ENCODE measurements at places on chromosomes 7 and 10.

DNA sequence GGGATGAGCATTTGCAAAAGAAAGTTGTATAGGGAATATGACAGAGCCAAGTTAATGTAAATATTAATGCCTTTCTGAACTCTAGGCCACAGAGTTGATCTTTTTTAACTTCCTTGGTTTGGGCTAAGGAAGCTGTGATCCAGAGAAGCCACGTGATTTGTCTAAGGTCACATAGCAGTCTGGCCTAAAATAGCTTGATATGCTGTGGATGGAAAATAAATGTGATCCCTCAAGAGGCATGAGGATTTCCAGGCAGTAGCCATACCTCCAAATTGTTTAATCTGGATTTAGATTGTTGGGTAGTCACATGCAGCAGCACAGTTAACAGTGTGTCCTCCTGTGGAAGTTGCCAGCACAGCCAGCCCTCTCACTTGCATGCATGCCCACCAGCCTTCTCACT is 165.7 kb upstream of the LANCL2 start:
- DNase-seq = no peak

GRCh38 chr10:80530251-80530650 is 7.5 kb upstream of the SH2D4B start:
- DNase-seq = no peak

DNA sequence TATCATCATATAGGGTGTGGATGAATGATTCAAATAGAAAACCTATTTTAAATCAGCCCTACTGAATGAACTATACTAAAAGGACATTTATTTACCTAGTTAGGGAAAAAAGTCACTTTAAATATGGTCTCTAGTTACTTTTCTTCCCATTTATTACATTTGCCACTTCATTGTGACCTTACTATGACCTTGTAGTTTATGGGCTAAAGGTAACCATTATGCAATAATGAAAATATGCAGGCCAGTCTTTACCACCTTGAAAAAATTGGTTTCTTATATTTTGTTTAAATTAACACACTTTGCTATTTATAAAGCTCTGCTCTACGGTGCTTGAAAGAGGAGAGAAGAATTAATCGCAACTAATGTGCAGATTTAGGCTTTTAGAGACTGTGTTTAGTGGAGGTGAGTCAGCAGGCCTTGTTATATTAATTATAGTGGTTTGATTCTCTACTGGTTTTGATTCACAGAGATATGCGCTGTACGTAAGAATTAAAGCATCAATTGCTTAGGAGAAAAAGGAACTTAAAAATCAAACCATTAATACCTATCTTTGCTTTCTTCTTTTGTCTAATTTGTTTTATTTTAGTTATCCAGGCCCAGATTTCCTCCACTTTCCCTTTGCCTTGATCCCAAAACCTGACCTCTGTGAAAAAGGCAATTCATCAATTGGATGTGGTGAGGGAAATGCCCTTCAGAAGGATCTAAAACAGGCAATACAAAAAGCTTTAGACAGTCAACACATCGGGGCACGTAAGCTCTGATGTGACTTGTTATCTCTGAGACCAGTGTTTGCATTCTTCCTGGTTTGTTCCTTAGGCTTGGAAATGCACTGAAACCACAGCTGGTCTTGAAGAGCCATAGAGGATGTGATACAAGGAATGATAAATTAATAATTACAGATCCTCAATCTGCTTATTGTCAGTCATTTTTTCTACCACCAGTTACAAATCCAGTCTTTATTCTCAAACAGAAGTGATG is 141.2 kb upstream of the HDAC9 start:
- DNase-seq = no peak

DNA sequence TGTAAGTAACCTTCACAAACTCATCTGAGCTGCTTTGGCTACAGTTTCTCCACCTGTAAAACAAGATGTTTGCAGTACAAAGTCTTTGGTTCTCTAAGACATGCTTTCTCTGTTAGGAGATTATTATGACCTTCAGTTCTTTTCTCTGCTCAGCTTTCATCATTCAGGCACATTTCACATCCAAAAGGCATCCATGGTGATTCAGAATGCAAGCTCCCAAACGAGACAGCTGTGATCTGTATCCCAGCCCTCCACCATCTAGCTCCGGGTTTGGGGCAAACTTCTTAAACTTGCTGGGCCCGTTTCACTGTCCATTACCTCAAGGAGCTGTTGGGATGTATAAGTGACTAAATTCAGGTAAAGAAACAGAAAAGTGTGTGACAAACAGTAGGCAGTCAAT is 95.8 kb upstream of the COL1A2 start:
- DNase-seq = no peak

DNA sequence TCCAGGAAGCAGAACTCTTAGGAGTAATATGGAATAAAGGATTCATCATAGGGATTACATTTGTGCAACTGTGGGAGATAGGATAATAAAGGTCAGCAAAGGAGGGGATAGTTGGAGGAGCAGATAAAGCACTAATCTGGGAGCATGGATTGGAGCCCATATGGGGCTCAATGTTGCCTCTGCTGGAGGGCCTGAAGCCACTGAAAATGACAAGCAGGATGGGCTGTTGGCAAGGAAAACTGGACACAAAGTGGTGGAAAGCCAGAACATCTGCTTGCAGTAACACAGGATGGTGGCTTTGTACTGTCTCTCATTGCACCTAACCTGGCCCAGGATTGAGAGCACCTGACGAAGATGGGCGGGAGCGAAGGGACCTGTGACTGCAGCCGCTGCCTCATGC is 15.0 kb upstream of the COMMD3 start:
- DNase-seq = no peak

GRCh38 chr10:31642281-31642680 is 286.4 kb downstream of the ARHGAP12 start:
- no peak for DNase-seq

DNA sequence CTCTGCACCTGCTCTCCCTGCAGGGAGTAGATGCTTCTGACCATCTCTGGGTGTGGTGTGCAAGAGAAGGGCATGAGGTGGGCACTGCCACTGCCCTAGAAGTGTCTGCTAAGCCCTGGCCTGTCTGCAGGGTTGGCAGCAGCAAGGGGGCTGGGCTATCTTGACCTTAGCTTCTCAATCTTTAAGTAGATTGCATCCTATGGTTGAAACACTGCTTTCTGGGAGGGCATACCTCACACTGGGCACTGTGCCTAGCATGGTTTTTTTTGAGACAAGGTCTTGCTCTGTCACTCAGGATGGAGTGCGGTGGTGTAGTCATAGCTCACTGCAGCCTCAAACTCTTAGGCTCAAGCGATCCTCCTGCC is 54.9 kb downstream of the CLIP2 start:
- DNase-seq = no peak

DNA sequence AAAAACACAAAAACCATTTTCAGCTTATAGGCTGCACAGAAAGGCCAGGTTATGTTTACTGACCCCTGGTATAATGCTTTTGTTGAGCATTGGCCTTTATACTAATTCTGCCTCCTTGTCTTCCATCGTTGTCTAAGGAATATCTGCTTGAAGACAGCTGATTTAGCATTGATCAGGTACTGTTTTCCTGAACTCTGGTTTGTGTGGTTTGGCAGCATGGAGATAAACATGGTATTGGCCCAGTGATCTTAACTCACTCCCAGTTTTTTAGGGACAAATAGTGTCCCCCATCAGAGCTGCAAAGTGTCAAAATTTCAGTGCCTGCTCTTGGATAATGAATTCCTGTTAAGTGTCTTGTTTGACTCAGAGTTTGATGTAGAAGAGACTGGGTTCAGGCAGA is 100.8 kb downstream of the SND1 start:
- no peak for DNase-seq

DNA sequence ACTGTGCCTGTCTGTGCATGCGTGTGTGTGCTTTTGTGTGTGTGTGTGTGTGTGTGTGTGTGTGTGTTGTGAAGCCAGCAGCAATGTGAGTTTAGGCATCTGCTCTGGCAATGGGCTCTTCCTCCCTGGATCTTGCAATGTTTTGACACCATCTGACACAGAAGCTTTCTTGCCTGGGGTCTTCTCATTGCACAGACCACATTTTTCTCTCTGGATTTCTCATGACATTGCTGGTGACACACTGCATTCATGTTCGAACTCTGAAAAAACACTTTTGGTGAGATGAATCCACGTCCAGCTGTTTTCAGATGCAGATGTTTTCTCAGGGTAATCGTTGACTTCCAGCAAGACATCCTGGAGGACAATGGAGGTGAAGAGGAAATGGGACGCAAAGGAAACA is 63.0 kb upstream of the FZD8 start:
- DNase-seq = no peak

GRCh38 chr10:71831646-71832552 is 19.2 kb downstream of the PSAP start:
- DNase-seq = no peak

- DNase-seq = no peak
Observed at GRCh38 chr7:50296799-50297198, 7.7 kb upstream of the IKZF1 start.

GRCh38 chr7:152910545-152911225 is 151.1 kb downstream of the ACTR3B start:
- no peak for DNase-seq

DNA sequence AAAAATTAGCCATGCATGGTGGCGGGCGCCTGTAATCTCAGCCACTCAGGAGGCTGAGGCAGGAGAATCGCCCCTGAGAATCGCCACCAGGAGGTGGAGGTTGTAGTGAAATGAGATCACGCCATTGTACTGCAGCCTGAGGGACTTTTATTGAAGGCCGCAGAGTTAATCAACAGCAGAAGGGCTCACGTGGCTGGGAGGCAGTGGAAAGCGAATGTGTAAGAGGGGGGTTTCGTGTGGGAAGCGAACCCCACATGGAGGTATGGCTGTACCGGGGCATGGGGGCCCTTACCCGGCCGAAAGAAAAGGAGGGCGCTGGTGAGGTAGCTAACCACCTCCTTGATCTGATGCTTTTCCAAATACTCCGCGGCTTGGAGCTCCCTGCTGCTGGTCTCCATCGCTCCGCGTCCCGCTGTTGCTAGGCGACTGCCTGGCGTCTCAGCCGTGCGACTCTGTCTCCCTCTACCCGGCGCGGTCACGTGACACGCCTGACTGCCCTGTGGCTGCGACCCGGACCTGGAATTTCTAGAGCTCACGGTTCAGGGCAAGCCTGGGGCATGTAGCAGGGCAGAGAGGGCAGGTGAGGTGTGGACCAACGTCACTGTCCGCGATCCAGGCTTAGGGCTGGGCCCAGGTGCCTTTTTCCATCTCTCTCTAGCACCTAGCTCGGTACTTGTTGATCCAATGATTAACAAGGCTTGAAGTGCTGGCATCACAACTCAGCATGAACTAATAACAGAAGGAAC is at the start of gene EFCAB10:
EFCAB10 (minus strand) TSS at position 428 of the 746 bp plus-strand sequence; CDS start at position 398, 30 bp downstream.
- DNase-seq = no peak

GRCh38 chr7:139830782-139831501 is 1.9 kb downstream of the TBXAS1 start:
- no peak for DNase-seq

- DNase-seq = no peak
Observed at GRCh38 chr7:69966766-69967591, 368.7 kb downstream of the AUTS2 start.

- no peak for DNase-seq
Observed at GRCh38 chr10:4059471-4060138, 274.6 kb upstream of the KLF6 start.

- no peak for DNase-seq
Observed at GRCh38 chr10:35200487-35200886, 73.8 kb downstream of the CREM start.

GRCh38 chr7:94431176-94431575 is 36.5 kb downstream of the COL1A2 start:
- no peak for DNase-seq

- no peak for DNase-seq
Observed at GRCh38 chr7:95863623-95864022, 91.3 kb downstream of the DYNC1I1 start.

DNA sequence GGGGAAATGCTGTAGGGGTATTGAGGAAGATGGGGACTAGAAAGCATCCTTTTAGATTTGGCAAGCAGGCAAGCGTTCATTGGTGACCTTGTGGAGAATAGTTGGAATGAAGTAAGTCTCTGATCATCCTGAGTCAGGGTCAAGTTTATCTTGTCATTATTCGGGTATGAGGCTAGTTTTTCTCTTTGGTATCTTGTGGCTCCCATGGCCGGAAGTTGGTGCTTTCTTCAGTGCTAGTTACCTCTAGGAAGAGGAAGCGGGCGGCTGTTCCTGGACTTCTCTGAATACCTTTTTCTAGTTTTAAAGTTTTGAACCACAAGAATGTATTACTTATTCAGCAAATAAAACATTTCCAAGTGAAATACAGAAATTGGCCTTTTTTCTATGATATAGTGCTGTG is 9.2 kb downstream of the CREM start:
- no peak for DNase-seq

GRCh38 chr10:69584624-69585023 is 11.4 kb upstream of the NEUROG3 start:
- no peak for DNase-seq

GRCh38 chr7:150733482-150734095 is 3.6 kb upstream of the GIMAP5 start:
- no peak for DNase-seq

DNA sequence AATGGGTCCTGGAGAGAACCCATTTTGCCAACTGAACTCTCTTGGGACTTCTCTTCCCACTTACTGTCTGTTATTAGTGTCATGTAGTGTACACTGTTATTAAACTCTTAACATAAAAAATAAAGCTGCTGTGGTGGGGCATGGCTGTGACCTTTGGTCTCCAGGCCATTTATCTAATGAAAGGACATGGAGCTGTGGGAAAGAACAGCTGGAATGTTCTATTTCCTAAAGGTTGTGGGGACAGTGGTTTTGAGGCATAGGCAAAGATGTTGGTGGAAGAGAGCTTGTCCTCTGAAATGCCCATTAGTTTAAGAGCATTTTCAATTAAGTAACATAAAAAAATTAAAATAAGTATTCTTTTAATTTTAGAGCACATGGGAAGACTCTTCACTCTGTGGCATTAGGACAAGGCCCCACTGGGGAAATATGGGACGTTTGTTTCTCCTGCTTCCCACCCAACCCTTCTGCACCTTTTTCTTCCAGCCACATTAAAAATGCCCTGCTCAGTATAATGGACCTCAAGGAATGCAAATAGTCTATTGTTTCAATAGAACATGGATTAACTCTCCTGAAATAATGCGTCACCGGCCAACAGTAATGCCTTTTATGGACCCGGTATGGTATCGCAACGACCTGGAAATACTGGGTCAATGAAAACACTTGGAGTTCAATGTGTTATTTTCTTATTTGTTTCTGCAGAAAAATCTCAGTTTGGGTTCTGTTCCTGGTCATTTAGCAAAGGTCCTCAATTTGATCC is 149.6 kb downstream of the BUB3 start:
- DNase-seq = no peak

DNA sequence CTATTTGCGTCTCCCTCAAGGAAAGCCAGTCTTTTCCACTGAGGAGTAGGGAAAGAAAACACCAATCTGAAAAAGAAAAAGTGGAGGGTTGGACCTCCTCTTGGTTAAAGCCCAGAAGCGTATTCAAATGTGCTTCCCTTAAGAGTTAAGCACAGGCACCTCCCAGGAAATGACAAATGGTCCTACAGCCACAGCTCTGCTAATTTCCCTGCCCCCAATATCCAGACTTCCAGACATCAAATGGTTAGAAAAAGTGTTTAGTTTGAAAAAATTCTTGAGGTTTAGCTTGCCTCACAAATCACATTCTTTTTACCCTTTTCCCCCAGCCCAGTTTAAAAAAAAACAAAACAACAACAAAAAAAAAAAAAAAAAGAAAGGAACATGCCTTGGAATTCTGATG is 19.0 kb upstream of the COL1A2 start:
- DNase-seq = no peak
